ENCODE measurements at places on chromosomes 6 and 20.

- peak; percentile 95 for ATAC-seq
Observed at GRCh38 chr20:32457479-32457986, 99.4 kb downstream of the ASXL1 start.

GRCh38 chr6:124536157-124536841, 425.9 kb upstream of the RNF217 start:
- ATAC-seq: no peak

DNA sequence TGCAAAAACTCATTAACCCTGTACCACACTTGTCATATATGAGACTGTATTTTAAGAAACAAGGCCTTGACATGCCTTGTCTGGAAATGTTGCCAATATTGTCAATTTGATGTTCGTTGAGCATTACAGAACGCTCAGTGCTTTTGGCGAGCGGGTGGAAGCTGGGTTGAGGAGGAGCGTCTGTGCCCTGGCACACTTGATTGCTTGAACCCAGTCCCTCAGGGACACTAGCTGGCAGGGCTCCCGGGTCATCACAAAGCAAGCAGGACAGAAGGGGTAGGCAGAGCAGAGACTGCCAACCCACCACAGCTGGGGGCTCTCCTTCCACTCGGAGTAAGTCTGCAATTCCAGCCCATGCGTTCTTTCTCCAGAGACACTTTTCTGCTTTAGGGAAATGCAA, 286.3 kb downstream of the KHDC1L start:
- ATAC-seq: no peak

DNA sequence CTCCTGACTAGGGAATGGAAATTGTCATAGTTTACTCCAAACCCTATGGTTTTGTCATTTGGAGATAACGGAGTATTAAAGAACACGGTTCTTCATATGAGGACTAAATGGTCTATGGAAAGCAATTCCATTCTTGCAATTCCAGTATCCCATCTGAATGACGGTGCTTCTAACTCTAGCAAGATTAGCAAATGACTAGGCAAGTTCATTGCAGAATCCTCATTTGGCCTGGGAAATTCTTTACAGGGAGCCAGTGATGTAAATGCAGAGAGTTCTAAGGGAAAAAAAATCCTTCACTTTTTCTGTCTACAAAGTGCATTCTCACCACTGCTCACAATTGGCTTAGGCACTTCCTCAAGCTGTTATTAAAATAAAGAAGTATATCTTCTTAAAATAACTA, 111.5 kb downstream of the MOXD1 start:
- ATAC-seq: no peak

GRCh38 chr6:54987633-54988290, 141.2 kb downstream of the FAM83B start:
- ATAC-seq: peak; percentile 11

Measured in motor neuron (in vitro differentiated cells).